Kidney (tissue), 22 donors: ENCODE measurements at places on chromosomes 7 and 10. TPM values are rescaled to one million over a fixed set of nuclear protein-coding genes. Genes with fewer than 3 reads are reported as not detected.

- peaks cover 3% of the 10 kb centered on the region for H3K36me3 ChIP-seq
- H3K27ac ChIP-seq: no peak overlapping the region
- H3K27me3 ChIP-seq: no peaks in the 10 kb centered on the region
- DNase-seq: no peak
- no peaks in the 10 kb centered on the region for H3K4me1 ChIP-seq
Measured at GRCh38 chr10:121904888-121905287, 22.9 kb downstream of the ATE1 start.

DNA sequence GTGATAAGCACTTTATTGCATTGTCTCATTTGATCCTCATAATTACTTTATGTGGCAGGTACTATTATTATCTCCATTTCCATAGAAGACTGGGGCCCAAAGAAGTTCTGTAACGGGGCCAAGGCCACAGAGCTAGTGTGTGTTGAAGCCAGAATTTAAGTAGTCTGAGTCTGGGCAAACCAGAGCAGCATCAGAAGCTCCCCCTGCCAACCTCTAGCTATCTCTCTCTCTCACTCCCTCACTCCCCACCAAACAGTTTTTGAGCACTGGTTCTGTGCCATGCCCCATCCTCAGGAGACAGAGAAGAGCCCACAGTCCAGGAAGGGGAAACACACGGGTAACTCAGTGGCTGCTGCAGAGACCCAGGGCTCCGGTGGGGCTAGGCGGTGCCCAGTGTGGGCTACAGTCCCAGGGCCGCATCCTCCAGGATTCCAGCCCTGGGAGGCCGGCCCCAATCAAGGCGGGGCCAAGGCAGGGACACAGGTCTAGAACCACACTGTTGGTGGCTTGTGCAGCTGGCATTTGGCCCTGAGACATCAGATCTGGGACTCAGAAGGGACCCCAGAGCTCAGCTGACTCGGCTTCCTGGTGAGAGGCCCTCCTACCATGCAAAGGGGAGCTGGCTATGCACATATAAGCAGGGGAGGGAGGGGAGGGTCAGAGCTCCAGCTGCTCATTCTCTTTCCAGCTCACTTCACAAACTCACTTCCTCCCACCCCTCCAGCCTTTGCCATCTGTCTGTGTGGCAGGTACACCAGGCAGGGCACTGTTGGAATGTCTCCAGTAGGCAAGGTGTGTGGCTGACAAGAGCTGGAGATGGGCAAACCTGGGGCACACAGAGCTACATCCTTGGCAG, 34.4 kb downstream of the COL13A1 start:
- no peak for DNase-seq
- no peak overlapping the region for H3K4me3 ChIP-seq
- H3K36me3 ChIP-seq: no peaks in the 10 kb centered on the region
- no peaks in the 10 kb centered on the region for H3K27me3 ChIP-seq
- H3K4me1 ChIP-seq: no peaks in the 10 kb centered on the region

- H3K36me3 ChIP-seq: no peaks in the 10 kb centered on the region
- H3K4me3 ChIP-seq: no peak overlapping the region
- peaks cover 7% of the 10 kb centered on the region for H3K4me1 ChIP-seq
- DNase-seq: peak; percentile 77
- H3K27me3 ChIP-seq: no peaks in the 10 kb centered on the region
Measured at GRCh38 chr10:95841661-95842498, 65.9 kb upstream of the CC2D2B start.

DNA sequence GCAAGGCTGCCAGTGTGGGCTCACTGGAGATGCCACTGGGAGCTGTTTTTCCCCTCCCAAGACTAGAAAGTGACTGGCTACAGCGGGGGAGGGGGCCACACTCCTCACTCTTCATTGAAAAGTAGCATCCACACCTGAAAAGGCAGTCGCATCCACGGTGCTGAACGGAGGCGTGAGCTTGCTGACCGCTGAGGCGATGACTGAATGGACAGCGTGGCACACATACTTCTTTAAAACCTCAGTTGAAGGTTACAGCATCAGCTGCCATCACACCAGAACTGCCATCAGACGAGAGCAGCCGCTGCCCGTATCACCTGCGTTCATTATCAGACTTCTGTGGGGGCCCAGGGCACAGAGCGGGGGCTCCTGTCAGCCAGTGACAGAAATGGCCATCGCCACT, 327.2 kb downstream of the DNAJB6 start:
- no peak overlapping the region for H3K27ac ChIP-seq
- no peak for DNase-seq
- no peak overlapping the region for H3K4me3 ChIP-seq

DNA sequence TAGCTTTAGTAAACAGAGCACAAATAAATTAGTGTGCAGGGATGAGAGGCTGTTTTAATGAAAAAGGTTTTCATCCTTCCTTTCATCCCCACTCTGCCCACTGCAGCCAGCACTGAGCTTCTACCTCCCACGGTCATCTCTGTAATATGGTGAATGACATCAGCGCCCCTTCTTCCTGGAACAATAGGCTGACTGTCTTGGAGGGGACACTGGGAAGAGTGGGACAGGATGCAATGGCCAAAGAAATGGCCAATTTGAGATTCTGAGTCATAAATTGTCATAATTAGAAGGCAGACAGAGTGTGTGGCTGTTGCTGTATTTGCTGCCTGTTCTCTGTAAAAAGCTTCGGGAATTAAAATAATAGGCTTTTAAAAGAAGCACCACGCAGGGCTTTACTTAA, 126.7 kb upstream of the CALN1 start:
- no peak for DNase-seq
- H3K27ac ChIP-seq: no peak overlapping the region
- no peaks in the 10 kb centered on the region for H3K36me3 ChIP-seq
- no peak overlapping the region for H3K4me3 ChIP-seq
- H3K27me3 ChIP-seq: no peaks in the 10 kb centered on the region

DNA sequence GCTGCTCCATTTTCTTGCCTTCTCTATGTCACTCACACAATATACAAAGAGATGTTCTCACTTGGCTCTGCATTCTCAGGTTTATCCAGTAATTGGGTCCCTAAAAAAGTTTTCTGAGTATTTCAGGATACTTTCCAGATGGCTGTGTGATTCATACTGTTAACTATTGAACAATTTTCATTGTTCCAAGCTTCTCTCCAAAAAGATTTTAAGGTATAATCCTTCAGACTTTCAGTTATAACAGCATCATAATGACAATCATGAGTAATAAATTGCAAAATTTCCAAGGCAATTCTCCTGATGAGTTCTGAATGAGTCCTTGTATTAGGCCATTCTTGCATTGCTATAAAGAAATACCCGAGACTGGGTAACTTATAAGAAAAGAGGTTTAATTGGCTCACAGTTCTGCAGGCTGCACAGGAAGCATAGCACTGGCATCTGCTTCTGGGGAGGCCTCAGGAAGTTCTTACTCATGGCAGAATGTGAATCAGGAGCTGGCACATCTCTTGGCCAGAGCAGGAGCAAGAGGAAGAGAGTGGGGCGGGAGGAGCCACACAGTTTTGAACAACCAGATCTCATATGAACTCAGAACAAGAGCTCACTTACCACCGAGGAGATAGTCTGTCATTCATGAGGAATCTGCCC, 148.1 kb downstream of the SLC16A9 start:
- H3K27ac ChIP-seq: no peak overlapping the region
- H3K36me3 ChIP-seq: no peaks in the 10 kb centered on the region
- DNase-seq: no peak
- H3K27me3 ChIP-seq: no peaks in the 10 kb centered on the region
- H3K4me1 ChIP-seq: no peaks in the 10 kb centered on the region
- H3K4me3 ChIP-seq: no peak overlapping the region

GRCh38 chr10:75655791-75656451, 224.5 kb downstream of the LRMDA start:
- no peak overlapping the region for H3K27ac ChIP-seq
- H3K36me3 ChIP-seq: no peaks in the 10 kb centered on the region
- no peak overlapping the region for H3K4me3 ChIP-seq
- H3K27me3 ChIP-seq: no peaks in the 10 kb centered on the region

DNA sequence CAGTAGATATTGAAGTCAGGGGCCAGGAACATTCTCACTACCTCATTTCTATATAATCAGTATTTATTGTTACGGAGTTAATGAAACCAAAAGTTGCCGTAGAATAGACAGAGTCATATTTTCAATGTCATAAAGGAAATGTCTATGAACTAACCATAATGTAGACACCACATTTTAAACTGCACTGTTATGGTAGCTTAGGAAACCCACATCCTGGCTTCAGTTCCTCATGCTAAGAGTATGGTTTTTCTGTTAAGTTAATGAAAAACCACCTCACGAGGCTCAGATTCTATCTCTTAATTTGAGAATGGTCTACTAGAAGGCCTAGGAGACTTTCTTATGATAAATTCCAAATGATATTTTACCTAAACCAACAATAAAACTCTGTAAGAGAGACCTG, 166.5 kb downstream of the TMEM26 start:
- no peak for DNase-seq
- H3K27ac ChIP-seq: no peak overlapping the region
- H3K4me3 ChIP-seq: no peak overlapping the region
- no peaks in the 10 kb centered on the region for H3K36me3 ChIP-seq
- no peaks in the 10 kb centered on the region for H3K27me3 ChIP-seq
- H3K4me1 ChIP-seq: no peaks in the 10 kb centered on the region

DNA sequence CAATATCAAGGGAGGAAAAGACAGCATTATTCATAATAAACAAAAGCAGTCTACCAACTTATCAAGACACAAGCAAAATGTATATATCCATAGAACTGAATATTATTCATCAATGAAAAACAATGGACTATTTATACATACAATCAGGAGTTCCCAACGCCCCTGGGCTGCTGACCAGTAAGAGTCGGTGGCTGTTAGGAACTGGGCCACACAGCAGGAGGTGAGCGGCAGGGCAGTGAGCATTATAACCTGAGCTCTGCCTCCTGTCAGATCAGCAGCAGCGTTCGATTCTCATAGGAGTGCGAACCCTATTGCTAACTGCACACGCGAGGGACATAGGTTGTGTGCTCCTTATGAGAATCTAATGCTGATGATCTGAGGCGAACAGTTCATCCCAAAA, 71.7 kb upstream of the GPR22 start:
- no peaks in the 10 kb centered on the region for H3K4me1 ChIP-seq
- H3K27me3 ChIP-seq: no peaks in the 10 kb centered on the region
- no peak overlapping the region for H3K27ac ChIP-seq
- H3K36me3 ChIP-seq: no peaks in the 10 kb centered on the region
- no peak for DNase-seq
- no peak overlapping the region for H3K4me3 ChIP-seq

The CNOT4 gene
- polyA plus RNA-seq: 8.4 TPM

The CYP2C19 gene
- polyA plus RNA-seq: not detected

The NME8 gene
- 1.2 TPM for polyA plus RNA-seq

The PON1 gene
- polyA plus RNA-seq: 0.28 TPM
